ENCODE measurements at places on chromosomes 7 and 10.

DNA sequence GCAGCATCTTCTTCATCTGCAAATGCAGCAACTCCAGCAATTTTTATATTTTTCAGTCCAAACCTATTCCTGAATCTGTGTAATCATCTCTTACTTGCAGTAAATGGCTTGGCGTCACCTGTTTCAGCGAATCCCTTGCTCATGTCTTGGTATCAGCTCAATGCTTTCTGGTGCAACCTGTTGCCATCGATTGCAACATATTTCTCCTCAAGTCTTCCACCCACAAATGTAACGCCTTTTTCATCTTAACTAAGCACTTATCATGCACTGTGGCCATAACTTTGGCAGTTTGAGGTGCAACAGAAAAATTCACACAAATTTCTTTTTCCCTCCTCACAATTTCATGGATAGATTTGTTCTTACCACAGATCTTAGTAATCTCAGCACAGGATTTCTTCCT lies 168.3 kb downstream of the HERPUD2 start:
- no peak for DNase-seq

- no peak for DNase-seq
These were observed 280.9 kb downstream of the BBS9 start for GRCh38 chr7:33410266-33410665.

GRCh38 chr10:133419211-133419950 lies 5.0 kb downstream of the SPRN start:
- DNase-seq, result no peak

DNA sequence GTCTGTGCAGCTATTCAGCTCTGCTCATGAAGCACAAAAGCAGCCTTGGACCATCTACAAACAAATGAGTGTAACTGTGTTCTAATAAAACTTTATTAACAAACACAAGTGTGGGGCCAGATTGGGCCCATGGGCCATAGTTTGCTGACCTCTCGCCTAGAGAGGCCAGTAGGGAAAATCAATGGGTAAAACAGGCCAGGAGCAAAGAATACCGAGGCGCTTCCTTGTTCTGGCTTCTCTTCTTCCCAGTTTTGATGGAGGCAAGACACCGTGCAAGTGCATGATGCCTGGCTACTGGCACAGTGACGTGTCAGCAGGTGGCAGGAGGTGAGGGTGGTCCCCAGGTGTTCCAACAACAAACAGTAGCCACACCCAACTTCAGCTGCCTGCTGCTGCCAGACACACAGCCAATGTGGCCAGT lies 94.3 kb upstream of the SDK1 start:
- DNase-seq, result no peak

GRCh38 chr10:10475812-10476211 lies 541.9 kb upstream of the CELF2 start:
- no peak for DNase-seq

DNA sequence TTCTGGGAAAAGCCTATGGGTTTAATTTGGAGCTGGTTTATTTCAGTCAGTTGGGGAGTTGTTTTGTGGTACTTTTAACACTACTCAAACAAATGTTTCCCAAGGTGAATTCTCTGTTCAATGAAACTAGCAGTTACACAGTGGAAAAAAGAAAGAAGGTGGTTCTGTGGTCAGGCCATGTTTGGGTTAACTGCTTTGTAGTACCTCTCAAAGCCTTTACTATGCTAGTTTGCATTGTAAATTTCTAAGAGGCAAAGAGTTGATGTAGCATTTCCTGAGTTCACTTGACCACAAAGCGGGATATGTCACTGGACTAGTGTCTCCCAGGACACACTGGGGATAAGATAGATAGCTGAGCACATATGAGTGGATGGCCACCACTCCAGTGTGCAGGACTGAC lies 145.4 kb downstream of the KIF20B start:
- no peak for DNase-seq

DNA sequence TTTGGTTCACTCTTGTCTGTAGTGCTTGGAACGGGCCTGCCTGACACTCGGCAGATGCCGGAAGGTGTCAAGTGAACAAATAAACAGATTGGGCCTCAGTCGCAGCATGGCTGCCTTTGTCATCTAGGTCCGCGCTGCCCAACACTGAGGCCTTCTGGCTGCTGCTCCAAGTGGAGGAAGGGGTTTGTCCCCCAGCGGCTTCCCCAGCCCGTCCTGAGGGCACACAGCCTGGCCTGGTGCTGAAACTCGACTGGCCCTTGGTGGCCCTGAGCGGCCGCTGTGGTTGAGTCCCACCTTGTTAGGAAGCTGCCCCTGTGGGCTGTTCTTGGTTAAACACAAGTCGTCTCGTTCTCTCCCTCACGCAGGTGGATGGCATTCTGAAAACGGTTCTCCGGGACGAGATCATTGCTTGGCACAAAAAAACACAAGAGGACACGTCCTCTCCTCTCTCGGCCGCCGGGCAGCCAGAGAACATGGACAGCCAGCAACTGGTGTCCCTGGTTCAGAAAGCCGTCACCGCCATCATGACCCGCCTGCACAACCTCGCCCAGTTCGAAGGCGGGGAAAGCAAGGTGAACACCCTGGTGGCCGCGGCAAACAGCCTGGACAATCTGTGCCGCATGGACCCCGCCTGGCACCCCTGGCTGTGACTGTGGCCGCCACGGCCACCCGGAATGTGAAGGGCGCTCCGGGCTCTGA lies 132.1 kb downstream of the SMURF1 start:
- no peak for DNase-seq

GRCh38 chr10:44333511-44333910 lies 51.4 kb downstream of the CXCL12 start:
- no peak for DNase-seq

DNA sequence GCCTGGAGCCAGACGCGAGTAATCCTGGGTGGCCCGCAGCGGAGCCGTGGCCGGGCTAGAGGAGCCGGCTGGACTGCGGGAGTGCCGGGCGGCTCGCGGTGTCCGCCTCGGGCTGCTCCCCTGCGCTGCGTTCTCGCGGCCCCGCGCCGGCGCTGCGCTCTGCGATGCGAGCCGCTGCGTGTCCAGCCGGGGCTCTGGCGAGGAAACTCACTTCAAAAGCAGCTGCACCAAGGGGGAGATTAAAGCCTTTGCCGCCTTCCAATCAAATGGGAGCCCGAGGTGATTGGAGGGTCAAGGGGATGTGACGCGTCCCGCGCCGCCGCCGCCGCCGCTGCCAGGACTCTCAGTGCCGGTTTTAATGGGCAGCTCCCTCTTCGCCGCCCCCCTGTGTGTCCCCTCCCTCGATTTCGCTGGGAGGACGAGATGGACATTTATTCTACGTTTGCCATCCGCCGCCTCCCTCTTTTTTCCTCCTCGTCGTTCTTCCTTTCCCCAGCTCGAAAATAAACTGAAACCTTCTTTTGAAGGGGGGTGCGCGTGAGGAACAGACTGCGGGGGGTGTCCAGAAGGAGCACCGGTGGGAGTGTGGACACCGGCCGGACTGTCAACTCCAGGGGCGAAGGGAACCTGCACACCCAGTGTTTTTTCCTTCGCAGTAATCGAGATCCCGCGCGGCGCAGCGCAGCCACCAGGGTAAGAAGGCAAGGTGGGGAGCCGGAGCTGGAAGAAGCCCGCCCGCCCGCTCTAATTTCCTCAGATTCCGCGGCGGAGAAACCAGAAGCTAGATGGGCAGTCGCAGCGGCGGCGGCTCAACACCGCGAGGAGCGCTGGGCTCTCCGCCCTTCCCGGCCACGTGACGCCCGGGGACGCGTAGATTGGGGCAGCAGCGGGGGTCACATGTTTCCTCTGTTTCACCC lies at the start of gene ZNF503:
Gene ZNF503, minus strand, starts transcription at position 196 of the 917 bp plus-strand sequence. CDS start 345 bp downstream, outside the sequence.
- peak; percentile 60 for DNase-seq

DNA sequence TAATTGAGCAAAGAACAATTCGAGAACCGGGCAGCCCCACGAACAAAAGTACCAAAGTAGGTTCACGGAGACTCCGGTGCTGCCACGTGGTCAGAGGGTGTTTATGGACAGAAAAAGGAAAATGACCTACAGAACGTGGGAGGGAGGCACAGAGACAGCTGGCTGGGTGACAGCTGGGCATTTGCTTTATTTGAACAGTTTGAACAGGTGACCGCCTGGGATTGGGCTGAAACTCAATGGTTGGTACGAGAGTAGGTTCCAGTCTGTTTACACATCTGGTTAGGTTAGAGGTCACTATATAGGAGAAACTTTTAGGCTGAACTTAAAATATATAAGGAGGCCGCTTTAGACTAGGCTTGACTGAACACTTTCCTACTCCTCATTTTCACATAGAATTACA lies 50.6 kb upstream of the CELF2 start:
- no peak for DNase-seq

DNA sequence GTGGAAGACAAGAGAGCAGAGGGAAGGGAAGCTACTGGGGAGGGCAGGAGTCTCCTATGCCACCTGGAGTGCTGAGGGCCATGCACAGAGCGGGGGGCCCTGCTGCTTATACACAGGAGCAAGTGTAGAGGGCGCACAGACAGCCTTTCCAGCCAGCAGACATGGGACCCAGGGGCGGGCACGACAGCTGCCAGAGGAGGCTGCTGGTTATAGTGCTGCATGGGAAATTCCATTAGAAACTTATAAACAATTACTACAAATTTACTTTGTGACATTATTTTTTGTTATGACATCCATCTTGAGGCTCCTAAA lies 90.5 kb downstream of the WDFY4 start:
- DNase-seq, result no peak

- no peak for DNase-seq
These were observed 208.8 kb downstream of the SEMA3A start for GRCh38 chr7:83985821-83986220.

DNA sequence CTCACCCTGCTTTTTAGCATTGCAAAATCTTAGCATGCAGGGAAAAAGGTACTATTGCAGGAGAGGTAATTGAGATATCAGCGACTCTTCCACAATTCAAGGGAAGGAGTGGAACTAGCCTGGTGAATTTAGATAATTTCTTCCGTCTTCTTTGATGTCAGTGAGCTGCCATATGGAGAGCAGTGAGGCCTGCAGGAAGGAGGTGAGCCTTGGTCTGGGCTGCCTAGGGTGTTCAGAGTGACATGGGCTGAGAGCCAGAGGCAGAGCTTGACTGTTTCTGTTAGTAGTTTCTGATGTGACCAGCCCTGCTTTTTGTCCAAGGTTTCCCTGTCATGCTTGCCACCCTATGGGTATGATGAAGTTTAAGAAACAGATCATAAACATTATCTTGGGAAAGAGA lies 28.6 kb downstream of the KAT6B start:
- no peak for DNase-seq

DNA sequence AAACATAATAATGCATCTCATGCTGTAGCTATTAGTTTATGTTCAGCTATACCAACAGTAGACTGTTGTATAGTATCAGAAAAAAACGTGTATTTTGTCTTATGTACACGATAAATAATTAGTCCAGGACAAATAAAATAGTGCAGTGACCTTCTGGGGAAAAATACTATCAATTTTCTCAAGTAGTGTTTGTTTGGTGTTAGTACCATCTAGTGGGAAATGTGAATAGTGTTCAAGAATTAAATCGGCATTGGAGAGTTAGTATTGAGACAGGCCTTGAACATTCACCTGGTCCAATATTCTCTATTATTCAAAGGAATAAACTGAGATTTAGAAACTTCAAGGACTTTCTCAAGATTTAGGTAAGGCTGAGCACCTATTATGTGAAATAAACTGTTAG lies 21.7 kb upstream of the OR2A5 start:
- no peak for DNase-seq

- no peak for DNase-seq
These were observed 38.5 kb downstream of the MCU start for GRCh38 chr10:72730479-72730878.

- no peak for DNase-seq
These were observed 2.3 kb downstream of the ICA1 start for GRCh38 chr7:8259586-8260222.

GRCh38 chr7:30313348-30313747 lies 29.0 kb downstream of the ZNRF2 start:
- DNase-seq, result no peak

- DNase-seq, result no peak
These were observed 65.7 kb downstream of the TLL2 start for GRCh38 chr10:96448021-96448457.

DNA sequence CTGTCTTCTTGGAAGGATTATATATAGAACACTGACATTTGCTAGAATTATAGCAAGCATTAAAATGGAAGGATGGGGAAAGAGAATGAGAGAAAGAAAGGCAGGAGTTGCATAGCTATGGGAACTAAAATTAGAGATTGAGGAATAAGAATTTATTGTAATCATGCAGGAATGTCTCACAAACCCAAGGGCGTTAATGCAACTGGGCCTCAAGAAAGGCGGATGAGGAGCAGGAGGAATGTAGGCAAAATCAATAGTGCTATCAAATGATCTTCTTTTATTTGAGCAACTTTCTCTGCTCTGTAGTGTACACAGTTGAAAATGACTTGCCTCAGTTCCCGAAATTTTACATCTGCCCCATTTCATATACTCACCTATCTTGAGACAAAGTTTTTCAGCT lies 1131.8 kb upstream of the GHITM start:
- no peak for DNase-seq

GRCh38 chr10:12730809-12731519 lies 270.5 kb downstream of the CCDC3 start:
- DNase-seq, result no peak

GRCh38 chr7:26553582-26553981 lies 261.9 kb downstream of the SNX10 start:
- DNase-seq, result no peak

- peak; percentile 80 for DNase-seq
These were observed 95.4 kb downstream of the HIPK2 start for GRCh38 chr7:139682136-139683013.

- DNase-seq, result peak; percentile 50
These were observed 82.3 kb upstream of the GPR26 start for GRCh38 chr10:123583639-123584418.

GRCh38 chr7:52959336-52959735 lies 76.1 kb upstream of the POM121L12 start:
- DNase-seq, result no peak

- no peak for DNase-seq
These were observed 98.0 kb upstream of the FAM20C start for GRCh38 chr7:94251-94801.

DNA sequence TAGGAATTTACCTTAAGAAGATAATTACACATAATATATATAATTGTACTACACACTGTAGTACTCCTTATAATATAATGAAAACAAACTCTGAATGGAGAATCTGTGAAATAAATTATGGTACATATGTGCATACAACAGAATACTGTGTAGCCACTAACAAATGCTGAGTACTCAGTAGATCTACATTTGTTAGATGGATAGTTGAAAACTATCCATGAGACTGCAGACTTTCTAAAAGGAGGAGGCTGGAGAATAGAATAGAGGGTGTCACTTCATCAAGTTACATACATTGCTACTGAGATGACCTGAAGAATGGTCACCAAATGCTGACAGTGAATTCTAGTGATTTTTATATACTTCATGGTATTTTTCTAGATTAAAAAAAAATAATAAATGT lies 68.7 kb upstream of the OGDHL start:
- DNase-seq, result no peak

DNA sequence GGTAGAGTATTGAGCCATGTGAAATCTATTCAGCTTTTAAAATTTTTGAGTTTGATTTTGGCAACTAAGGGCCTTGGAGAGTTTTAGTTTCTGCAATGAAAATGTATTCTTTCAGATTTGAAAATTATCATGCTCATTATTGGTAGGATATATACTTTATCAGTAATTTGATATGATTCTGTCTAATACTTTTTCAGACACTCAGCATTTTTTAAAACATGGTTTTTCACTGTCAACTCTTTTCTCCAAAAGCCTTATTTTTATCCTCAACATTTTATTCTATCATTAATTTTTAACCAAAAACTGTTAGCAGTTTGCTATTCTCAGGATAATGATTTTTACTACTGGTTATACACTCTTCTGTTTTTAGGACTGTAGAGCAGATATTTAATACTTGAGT lies 4.8 kb downstream of the ANKIB1 start:
- DNase-seq, result no peak
